Mammary epithelial cell (primary cell): ENCODE measurements at places on chromosomes 11 and 22. TPM values are rescaled to one million over a fixed set of nuclear protein-coding genes. Genes with fewer than 3 reads are reported as not detected.

DNA sequence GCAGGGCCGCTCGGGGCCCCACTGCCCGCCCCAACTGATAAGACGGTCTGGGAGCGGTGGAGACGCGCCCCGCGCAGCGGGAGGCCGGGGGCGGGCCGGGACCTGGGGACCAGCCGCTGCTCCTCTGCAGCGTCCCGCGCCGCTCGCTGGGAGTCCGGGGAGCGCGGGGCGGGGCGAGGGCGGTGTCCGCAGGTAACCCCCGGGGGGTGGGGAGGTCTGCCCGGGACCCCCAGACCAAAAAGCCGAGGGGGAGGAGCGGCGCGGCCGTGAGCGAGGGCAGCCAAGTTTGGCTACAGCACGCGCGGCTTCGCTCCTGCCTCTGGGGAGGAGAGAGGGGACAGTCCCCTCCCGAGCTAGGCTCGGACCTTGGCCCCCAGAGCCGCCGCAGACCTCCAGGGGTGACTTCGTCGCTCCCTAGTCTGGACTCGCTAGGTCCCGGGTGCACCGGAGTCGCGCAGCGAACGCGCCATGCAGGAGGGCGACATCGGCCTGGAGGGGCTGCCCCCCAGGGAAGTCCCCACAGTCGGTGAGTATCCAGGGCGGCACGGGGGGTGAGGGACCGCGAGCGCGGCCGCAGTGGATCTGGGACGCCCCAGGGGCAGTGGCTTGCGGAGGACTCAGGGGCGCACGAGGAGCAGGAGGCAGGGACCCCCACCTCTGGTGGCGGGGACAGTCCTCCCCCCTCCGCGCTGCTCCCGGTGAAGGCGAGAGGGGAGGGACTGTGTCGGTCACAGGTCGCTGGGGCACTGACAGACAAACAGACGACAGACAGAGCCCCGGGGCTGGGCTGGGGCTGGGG lies 92.3 kb upstream of the ANO1 start:
- no peak for DNase-seq

DNA sequence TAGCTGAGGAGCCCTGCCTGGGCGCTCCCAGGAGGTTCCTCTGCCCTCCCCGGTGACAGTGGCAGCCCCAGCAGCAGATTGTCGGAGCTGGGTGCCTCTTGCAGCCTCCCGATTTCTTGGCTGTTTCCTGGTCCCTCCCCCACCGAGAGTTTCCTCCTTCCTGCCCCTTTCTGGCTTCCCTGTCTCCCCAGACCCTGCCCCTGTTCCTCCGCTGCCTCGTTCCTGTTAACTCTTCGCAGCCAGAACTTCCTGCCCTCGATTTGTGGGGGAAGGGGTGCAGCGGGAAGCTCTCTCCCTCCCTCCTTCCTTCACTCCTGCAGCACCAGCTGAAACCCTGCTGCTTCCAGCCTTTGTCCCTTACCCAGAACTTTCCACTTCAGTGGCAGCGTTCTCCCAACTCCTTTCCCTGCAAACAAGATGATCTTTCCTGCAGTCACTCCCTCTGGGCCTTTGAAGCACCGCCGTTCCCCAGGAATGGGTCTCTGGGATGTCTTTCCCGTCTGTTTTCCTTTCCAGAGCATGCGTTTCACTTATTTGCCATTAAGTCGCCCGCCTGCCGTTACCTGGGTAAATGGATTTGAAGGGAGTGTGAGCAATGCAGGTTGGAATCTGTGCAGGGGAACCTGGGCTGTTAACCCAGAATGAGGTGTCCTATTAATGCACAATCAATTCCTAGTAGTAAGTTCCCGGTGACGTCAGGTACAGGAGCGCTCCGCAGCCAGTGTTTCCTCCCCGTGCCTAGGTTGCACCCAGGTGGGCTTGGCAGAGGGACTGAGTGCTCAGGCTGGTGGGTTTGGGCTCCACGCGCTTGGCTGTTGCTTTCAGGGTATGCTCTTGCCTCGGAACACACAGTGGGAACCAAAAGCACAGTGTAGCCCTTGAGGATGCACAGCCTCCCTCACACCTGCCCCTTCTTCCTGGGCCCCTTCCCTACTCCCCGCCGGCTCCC lies 4.3 kb downstream of the GRK2 start:
- no peak for DNase-seq

- DNase-seq, result no peak
Measured at GRCh38 chr11:67441098-67441563, 2.1 kb downstream of the CORO1B start.

DNA sequence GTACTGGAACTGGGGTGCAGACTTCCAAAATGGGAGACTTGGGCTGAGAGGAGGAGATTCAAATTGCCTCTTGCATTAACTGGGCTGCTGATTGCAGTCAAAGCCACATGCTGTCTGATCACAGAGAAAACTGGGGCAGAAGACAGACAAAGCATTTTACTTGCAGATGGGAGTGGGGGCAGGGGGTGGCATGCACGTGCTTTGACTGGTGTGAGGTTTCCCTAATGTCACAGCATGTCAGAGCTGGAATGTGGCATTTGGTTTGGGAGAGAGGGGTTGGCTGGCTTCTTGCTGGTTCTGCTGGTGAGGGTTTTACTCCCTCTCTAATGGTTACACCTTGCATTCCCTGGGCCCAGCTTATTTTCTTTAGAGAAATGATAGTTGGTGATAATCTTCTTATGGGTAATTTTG lies 2.9 kb downstream of the TUB start:
- no peak for DNase-seq

DNA sequence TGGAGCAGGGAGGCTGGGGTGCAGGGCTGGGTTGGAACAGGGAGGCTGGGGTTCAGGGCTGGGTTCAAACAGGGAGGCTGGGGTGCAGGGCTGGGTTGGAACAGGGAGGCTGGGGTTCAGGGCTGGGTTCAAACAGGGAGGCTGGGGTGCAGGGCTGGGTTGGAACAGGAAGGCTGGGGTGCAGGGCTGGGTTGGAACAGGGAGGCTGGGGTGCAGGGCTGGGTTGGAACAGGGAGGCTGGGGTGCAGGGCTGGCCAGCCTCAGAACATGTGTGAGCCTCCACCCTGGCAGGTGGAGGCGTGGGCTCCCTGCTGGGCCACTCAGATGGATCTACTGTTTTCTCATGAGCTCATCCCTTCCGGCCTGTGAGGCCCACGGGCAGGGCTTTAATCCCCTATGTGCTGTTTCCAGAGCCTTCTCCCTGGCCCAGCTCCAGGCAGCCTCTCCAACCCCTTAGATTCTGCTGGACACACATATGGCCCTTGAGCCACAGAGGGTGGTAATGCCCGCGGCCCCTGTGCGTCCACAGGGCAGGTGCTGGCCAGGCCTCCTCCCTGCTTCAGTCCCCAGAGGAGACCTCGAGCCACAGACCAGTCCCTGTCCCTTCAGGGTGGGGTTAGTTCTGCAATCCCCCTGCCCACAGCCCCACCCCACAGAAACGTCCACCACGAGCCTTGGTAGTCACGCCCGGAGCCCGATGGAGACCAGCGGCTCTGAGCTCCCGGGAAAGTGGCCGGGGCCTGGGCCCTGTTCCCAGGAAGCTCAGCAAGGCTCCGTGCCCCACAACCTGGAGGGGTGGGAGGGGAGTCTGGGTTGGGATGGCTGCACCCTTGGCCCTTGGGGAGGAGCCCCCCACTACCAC lies 197.9 kb downstream of the BRD1 start:
- DNase-seq, result no peak

- DNase-seq, result no peak
Measured at GRCh38 chr11:114059278-114059983, at the start of gene ZBTB16. Gene ZBTB16, plus strand, starts transcription at chr11:114059711. Its CDS starts 3,590 bp downstream, at chr11:114063301.

- no peak for DNase-seq
Measured at GRCh38 chr22:39727541-39727940, 157.0 kb downstream of the CACNA1I start.

CTNND1 gene
- total RNA-seq, result 164 TPM

- DNase-seq, result no peak
Measured at GRCh38 chr11:129414144-129414872, 38.7 kb downstream of the BARX2 start.

DNA sequence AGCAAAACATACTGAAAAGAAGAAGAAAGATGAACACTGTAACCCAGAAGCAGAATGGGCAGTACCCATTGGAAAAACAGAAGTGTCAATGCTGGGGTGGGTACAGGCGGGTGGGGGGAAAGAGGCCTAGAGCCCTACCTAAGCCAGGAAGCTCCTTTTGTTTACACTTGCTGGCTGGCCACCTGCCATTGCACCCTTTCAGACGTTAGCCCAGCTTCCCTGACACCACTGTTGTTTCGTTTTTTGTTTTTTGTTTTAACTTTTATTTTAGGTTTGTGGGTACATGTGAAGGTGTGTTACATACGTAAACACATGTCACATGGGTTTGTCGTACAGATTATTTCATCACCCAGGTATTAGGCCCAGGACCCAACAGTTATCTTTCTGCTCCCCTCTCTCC lies 55.4 kb downstream of the PLEKHA7 start:
- no peak for DNase-seq

THYN1 gene
- total RNA-seq, result 30.2 and 36.8 TPM in 2 replicates

APOA1 gene
- total RNA-seq, result not detected in 2 replicates

GRCh38 chr11:10488121-10488933 lies 33.3 kb downstream of the AMPD3 start:
- DNase-seq, result peak; percentile 84

OR51M1 gene
- not detected in 2 replicates for total RNA-seq

- DNase-seq, result no peak
Measured at GRCh38 chr11:57735619-57736298, 5.5 kb upstream of the SELENOH start.

DNA sequence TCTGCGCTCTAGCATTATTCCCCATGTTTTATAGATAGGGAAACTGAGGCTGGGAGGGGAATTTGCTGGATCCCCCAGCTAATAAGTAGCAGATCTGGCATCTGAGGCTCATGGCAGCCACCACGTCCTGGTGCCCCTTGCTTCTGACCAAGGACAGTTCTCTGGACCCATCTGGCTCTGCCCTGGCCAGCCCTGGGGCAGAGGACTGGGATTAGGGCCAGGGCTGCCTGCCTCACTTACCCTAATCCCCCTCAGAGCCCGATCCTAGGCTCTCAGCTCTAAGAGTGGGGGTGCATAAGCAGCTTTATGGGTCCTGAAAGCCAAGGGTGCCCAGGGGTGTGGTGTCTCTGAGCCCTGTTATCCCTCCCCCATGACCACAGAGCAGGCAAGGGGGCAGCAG lies at the start of gene CABP4:
Gene CABP4 (plus strand): TSS at position 301 of the 400 bp plus-strand sequence. CDS start 70 bp downstream, at position 371.
- DNase-seq, result no peak

- DNase-seq, result no peak
Measured at GRCh38 chr22:24029304-24029703, 18.2 kb downstream of the CABIN1 start.

GRM5 gene
- total RNA-seq, result not detected in 2 replicates

C1QTNF4 gene
- 0.17 TPM for total RNA-seq

DNA sequence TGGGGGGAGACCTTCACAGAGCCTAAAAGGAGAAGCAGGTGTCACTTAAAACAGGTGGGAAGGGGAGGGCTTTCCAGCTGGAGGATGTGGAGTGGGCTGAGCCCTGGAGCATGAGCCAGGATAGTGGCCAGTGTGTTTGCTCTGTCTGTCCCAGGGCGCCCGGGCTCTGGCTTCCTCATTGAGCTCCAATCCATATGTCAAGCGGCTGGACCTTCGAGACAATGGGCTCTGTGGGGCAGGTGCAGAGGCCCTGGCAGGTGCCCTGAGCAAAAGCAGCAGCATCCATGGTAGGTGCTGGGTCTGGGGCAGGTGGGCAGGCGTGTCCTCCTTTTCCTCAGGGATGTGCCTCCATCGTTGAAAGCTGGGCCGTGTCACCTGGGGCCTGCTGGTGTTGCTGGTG lies 2.0 kb downstream of the LRRC74B start:
- no peak for DNase-seq

DNA sequence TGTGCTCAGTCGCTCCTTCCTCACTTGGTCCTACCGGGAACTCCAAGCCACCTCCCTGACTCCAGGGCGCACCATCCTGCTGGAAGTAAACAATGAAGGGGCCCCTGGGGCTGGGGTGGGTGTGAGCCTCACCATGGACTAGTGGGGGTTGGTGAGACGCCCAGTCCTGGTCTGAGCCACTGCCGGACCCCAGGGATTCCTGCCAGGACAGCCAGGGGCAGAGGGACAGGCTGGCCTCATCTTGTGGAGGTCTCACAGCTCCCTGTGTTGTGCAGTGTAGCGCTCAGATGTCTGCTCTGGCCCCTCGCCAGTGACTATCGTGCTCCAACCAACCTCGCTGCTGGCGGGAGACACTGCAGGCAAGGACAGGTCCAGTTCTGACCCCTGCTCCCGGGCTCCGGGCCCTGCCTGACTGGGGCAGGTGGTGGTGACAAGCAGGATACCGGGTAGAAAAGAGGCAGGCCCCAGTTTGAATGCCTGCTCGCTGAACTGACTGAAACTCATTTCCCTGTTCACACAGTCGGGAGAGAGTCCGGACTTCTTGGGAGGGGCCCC lies 1021.4 kb downstream of the BRD1 start:
- DNase-seq, result no peak

DNA sequence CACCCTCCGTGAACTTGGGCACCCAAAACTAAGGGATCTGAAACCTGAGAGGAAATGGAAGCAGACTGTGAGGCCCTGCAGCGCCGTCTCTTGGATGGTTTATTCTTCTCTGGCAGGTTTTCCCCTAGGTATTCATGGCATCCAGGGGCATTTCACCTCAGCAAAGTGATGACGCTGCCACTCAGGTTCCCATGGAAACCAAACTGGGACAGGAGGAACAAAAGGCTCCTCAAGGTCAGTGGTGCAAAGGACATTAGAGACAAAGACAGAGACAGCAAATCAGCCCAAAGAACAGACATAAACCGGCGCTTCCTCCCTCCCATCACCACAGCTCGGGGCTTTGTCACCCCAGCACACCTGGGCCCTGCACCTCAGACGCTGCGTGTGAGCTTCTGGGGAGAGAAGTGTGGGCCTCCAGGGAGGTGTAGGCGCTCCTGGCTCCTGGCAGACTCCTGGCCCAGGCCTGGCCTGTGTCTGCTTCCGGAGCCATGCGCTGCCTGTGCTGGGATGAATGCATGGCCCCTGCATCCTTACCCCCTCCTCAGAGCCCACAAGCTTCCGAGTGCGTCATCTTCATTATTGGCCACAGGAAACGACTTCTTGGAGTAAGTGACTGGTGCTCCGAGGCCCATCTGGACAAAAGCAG lies 5.9 kb downstream of the TP53AIP1 start:
- no peak for DNase-seq

GRCh38 chr22:42932857-42933484 lies 75.9 kb upstream of the ARFGAP3 start:
- DNase-seq, result no peak

RIBC2 gene
- 0.38 TPM in 1 of 2 replicates, not detected in the other for total RNA-seq

DNA sequence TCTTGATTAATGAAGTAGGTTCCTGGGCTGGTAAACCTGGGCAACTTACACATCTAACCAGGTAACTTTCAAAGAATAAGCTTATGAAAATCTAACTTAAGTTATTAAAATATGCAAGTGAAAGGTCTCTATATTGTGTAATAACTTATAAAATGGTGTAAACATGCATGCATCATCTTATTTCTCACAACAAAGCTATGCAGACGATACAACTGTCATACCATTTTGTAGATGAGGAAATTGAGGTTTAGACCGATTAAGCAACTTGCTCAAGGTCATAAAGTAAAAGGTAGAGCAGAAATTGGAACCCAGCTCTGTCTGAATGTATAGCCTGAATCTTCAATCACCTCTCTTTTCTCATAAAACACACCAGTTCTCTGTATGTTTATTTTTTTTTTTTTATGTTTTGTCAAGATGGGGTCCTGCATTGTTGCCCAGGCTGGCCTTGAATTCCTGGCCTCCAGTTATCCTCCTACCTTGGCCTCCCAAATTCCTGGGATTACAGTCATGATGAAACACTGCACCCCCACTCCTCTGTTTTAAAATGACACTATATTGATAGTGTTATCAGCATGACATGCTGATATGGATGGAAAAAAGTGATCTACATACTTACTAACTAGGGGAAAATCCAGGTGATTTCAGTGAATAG lies 109.6 kb downstream of the SGSM3 start:
- DNase-seq, result peak; percentile 60

NUDT8 gene
- total RNA-seq, result 4.2 TPM
